ENCODE measurements at places on chromosomes 4 and X.
A peak's percentile ranks its signal among the peaks of the same experiment; 100 is the strongest.

- DNase-seq = no peak
These were observed 1.3 kb downstream of the HS3ST1 start for GRCh38 chr4:11427121-11427996.

DNA sequence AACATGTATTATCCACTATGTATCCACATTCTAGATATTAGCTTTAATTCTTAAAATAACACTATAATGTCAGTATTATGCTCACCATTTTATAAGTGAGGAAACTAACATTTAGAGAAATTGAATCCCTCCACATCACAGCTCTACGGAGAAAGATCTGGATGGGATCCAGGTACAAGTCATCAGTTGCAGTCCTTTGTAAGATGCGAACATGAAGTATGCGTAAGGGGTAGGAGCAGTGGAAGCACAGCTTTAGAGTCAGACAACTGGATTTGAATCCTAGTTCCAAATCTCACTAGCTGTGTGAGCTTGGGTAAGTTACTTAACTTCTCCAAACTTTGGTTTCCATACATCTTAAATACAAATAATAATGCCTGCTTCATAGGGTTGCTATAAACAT is 162.5 kb downstream of the ATP10D start:
- no peak for DNase-seq

DNA sequence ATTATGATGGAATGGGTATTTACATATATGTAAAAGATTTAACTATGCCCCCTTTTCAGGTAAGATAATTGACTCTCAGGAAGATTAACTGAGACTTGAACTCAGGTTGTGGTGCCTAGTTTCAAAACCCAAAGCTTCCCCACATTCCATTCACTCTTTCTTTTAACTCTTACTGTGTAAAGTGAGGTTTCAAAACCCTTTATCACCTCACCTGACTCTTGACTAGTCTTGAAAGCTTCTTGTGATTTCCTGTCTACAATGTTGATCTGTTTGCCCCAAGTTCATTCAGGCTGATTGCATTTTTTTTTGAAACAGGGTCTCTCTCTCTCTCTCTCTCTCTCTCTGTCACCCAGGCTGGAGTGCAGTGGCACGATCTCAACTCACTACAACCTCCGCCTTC is 40.5 kb upstream of the RAPGEF2 start:
- no peak for DNase-seq

GRCh38 chrX:153900831-153901752 is 3.4 kb upstream of the AVPR2 start:
- DNase-seq = peak; percentile 38

DNA sequence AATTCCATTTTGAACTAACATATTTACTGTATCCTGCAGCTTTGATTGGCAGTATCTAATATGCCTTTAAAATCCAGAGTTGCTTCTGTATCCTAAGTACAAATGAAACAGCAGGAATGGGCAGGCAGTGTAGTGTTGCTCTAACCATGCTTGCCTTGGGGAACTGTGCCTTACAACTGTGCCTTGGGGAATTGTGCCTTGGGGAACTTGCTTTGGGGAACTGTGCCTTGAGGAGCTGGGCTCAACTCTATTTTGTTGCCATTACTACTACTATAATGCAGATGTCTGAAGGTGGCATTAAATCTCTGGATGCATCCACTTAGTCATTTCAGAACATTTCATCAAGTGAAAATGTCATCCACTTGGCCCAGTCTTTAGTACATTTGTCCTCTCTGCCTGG is 6.9 kb downstream of the CXCL3 start:
- no peak for DNase-seq

- no peak for DNase-seq
These were observed 14.8 kb downstream of the STK32B start for GRCh38 chr4:5066101-5066500.

DNA sequence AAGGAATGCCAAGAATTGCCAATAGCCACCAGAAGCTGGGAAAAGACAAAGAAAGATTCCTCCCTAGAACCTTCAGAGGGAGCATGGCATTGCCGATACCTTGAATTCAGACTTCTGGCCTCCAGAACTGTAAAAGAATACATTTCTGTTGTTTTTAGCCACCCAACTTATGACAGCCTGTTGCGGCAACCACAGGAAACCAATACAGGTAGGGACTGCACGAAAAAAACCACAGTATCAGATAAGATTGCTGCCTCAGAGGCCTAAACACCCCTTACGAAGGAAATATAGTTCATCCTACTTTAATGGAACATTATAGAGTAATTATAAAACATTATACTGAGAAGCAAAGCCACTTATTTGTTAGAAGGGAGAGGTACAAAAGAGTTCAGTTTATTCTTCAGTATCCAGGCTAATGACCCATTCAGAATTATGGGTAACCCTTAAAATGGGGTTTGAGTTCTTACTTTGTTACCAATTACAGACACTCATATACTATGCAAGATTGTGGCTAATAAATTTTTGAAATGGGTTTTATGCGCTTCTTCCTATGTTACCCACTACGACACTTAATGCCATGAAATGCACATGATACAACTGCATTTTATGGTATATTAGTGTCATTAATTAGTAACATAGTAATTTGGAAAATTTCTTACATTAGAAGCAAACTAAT is 37.4 kb upstream of the SMIM10L2A start:
- peak; percentile 9 for DNase-seq

DNA sequence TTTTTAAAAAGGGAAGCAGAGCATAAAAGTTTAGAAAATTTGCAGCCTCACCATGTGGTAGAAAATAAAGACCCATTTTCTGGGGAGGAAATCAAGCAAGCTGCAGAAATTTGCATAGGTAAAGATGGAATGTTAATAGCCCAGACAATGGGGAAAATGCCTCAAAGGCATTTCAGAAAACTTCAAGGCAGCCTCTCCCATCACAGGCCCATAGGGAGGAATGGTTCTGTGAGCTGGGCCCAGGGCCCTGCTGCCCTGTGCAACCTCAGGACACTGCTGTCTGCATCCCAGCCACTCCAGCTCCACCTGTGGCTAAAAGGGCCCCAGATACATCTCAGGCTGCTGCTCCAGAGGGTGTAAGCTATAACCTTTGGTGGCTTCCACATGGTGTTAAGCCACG is 137.9 kb downstream of the INPP4B start:
- DNase-seq = no peak

- DNase-seq = no peak
These were observed 66.2 kb downstream of the ASB9 start for GRCh38 chrX:15203694-15204093.

- DNase-seq = no peak
These were observed 19.6 kb downstream of the CAMK2D start for GRCh38 chr4:113741956-113742355.

DNA sequence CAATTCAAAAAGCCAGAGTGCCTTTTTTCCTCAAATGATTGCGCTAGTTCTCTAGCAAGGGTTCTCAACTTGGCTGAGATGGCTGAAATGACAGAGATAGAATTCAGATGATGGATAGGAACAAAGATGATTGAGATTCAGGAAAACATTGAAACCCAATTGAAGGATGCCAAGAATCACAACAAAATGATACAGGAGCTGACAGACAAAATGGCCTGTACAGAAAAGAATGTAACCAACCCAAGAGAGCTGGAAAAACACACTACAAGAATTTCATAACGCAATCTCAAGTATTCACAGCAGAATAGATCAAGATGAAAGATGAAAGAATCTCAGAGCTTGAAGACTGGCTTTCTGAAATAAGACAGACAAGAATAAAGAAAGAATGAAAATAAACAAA is 51.7 kb upstream of the MMAA start:
- DNase-seq = no peak

- no peak for DNase-seq
These were observed 504.8 kb upstream of the BOD1L1 start for GRCh38 chr4:14132301-14132700.

DNA sequence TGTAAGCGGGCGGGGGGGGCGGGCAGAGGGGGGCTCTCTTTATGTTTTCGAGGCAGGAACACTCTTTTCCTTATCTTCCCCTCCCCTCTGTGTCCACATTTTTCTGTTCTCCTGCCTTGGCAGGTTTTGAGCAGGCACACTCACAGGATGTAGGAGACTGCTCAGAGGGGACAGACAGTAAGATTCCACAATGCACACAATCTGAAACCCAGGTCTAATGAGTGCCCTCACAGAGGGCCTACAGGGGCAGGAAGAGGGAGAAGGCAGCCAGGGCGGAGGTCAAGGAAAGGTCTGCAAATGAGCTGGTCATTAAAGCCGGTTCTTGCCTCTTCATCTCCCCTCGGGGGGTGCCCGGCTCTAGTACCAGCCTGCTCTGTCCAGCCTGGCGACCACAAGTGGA is 106.1 kb upstream of the ATP6AP2 start:
- DNase-seq = no peak

Data from activated T-helper 9 cell treated with anti-CD3 and anti-CD28 coated beads, Interleukin-2, amount 50 U/mL, for 16 hours (primary cell).